ENCODE measurements at places on chromosomes 16 and 17.

GRCh38 chr17:43176119-43176570 lies 5.1 kb downstream of the NBR1 start:
- DNase-seq = no peak

- DNase-seq = no peak
Measured at GRCh38 chr16:30470170-30470512, 2.4 kb upstream of the ITGAL start.

DNA sequence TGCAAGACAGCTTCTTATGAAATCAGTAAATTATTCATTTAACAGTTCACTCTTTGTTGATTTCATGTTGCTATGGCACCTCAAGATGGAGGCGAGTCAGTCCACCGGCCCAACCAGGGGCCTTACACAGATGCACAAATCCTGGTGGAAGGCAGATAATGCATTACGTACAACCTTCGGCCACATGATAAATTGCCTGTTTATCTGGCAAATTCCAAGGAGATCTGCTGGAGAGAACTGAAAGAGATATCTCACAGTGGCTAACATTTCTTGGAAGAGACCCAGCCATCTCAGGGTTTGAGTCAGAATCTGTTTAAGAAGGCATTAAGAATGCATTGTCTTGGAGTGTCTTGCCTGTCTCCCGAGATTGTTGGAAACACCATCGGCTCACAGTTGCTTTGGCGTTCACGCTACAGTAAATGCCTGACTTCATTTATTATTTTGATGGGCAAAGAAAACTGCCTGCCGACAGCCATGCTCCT lies 225.6 kb downstream of the MSI2 start:
- DNase-seq = no peak

DNA sequence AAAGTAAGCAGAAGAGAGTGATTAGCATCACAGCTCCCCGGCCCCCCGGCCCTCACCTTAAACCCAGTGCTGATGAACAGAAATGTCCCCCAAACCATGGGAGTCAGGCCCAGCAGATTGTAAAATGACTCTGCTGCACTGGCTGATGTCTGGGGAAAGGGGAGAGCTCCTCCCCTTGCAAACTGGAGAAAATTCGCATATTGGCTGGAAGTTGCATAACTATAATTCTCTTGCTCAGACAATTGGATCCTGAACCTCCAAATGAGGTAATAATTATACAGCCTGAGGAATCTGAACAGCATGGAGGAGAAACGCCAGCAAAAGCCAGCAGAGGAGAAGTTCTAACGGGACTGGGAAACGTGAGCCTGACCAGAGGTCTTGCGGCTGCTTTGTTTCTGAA lies 109.7 kb downstream of the C16orf95 start:
- no peak for DNase-seq
